T-helper 1 cell treated with Interleukin-12 subunit alpha and Interleukin-12 subunit beta and Interleukin-4 antibody, amounts not matched to agents 30 ng/mL and 1 ng/mL, for 36 hours (primary cell): ENCODE measurements at places on chromosomes 12 and 14. TPM values are rescaled to one million over a fixed set of nuclear protein-coding genes. Genes with fewer than 3 reads are reported as not detected.

RFLNA gene
- not detected in 2 replicates for total RNA-seq

GUCY2C gene
- total RNA-seq, result not detected in 2 replicates

PLEKHD1 gene
- total RNA-seq, result 0.12 and 0.20 TPM in 2 replicates

CLEC1B gene
- total RNA-seq, result not detected in 2 replicates

C14orf39 gene
- total RNA-seq, result not detected in 2 replicates

TBPL2 gene
- not detected in 2 replicates for total RNA-seq

SIX1 gene
- 1.2 TPM in 2 replicates for total RNA-seq

PRR13 gene
- total RNA-seq, result 214 and 222 TPM in 2 replicates

RIC8B gene
- total RNA-seq, result 14.4 and 15.9 TPM in 2 replicates

THAP2 gene
- total RNA-seq, result 5.4 and 7.6 TPM in 2 replicates

HHIPL1 gene
- 0.05 TPM in 1 of 2 replicates, not detected in the other for total RNA-seq

GPR84 gene
- total RNA-seq, result 2.4 and 3.5 TPM in 2 replicates
